ENCODE measurements at places on chromosomes 6 and 20. TPM values are rescaled to one million over a fixed set of nuclear protein-coding genes. Genes with fewer than 3 reads are reported as not detected.

Gene UBD
- total RNA-seq, result not detected

Gene FOXP4
- 2.9 TPM for total RNA-seq

Gene LY6G6F
- not detected for total RNA-seq

Gene MEI4
- not detected for total RNA-seq

Gene PACRG
- 2.9 TPM for total RNA-seq

Gene MYL9
- 50.0 TPM for total RNA-seq

Gene SPO11
- not detected for total RNA-seq

Gene FRK
- total RNA-seq, result 2.0 TPM

Gene PAX1
- total RNA-seq, result not detected

Gene CTAGE9
- total RNA-seq, result not detected

Gene C20orf96
- total RNA-seq, result 0.98 TPM

Gene TREM2
- not detected for total RNA-seq

Gene PROKR2
- total RNA-seq, result not detected

Gene SLC4A11
- total RNA-seq, result 0.49 TPM

Gene HDDC2
- 71.5 TPM for total RNA-seq

Gene TMEM14A
- 16.3 TPM for total RNA-seq

Gene FRS3
- total RNA-seq, result 2.7 TPM

Gene KIF16B
- 17.7 TPM for total RNA-seq

Gene PTK6
- total RNA-seq, result not detected

Gene KCNK16
- not detected for total RNA-seq

Gene TASP1
- total RNA-seq, result 6.5 TPM

Gene GPLD1
- total RNA-seq, result 0.27 TPM

Gene BEND6
- 34.8 TPM for total RNA-seq

Gene PDYN
- total RNA-seq, result not detected

Gene CALHM4
- not detected for total RNA-seq

Gene GPANK1
- 69.8 TPM for total RNA-seq

Gene B4GALT5
- total RNA-seq, result 33.0 TPM

Gene NEURL2
- total RNA-seq, result 6.8 TPM

Gene HLA-DPA1
- 0.18 TPM for total RNA-seq

Gene PHACTR3
- total RNA-seq, result not detected

Gene RTEL1
- 17.3 TPM for total RNA-seq

Gene E2F1
- 23.7 TPM for total RNA-seq

Gene VSTM2L
- 1.4 TPM for total RNA-seq

Gene MRPL18
- 70.6 TPM for total RNA-seq

Measured in fibroblast of the aortic adventitia (primary cell).